Posterior vena cava (tissue), 2 donors: ENCODE measurements at places on chromosomes 3 and 15. TPM values are rescaled to one million over a fixed set of nuclear protein-coding genes. Genes with fewer than 3 reads are reported as not detected.

GRCh38 chr3:99829844-99830243, 12.2 kb downstream of the CMSS1 start:
- no peak for DNase-seq

DNA sequence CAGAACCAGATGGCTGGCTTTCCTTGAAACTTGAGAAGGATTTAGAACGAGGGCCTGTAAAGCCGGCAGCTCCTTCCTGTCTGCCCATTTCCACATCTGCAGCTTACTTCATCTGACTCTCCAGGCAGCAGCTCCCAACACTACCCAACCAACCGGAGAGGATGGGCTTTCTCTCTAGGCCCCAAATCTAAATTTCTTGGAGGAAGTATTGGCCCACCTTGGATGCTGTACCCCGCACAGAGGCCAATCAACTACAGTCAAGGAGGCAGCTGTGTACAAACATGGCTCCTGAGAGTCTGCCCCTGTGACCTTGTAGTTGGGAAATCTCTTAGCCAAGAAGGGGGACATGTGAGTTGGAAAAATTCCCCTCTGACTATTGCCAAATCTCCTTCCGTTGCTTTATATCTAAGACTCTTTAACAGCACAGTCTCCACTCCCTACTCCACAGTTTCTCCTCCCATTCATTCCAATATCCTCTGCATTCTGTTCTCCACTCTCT, 8.0 kb upstream of the ACAP2 start:
- DNase-seq, result no peak

GOLGA6D gene
- total RNA-seq, result not detected

DNA sequence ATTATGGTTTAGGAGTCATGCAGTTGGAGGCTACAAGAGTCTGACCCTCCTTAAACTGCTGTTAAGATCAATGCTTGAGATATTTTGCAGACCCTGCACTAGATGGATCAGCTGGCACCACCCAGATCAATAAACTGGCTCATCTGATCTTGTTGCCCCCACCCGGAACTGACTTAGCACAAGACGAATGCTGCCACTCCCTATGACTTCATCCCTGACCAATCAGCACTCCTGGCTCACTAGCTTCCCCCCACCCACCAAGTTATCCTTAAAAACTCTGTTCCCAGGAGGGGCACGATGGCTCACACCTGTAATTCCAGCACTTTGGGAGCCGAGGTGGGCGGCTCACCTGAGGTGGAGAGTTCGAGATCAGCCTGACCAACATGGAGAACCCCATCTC, 594.0 kb downstream of the NTRK3 start:
- no peak for DNase-seq

WDR76 gene
- total RNA-seq, result 6.2 TPM

DNA sequence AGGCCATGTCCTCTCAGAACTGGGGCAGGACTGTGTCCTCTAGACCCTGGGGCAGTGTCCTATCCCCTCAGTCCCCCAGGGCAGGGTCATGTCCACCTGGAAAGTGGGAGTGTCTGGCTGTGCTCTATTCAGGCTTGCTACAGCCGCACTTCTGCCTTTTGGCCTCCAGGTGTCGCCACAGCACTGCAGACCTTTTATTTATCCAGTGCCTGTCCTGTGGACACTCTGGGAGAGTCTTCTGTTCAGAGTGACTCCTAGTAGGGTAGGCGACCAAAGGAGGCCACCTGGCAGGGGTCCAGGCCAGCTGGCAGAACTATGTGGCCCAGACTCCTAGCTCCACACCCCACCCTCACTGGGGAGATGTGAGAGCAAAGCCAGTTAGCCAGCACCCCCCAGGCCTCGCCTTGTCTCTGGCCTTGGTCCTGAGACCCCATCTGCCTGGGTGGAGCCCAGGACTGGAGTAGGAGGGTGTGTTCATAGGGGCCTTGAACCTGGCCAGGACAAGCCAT, 3.9 kb downstream of the TMIE start:
- DNase-seq, result peak; percentile 90

GRCh38 chr15:90987561-90988141, 6.7 kb downstream of the PRC1 start:
- DNase-seq, result no peak

DNA sequence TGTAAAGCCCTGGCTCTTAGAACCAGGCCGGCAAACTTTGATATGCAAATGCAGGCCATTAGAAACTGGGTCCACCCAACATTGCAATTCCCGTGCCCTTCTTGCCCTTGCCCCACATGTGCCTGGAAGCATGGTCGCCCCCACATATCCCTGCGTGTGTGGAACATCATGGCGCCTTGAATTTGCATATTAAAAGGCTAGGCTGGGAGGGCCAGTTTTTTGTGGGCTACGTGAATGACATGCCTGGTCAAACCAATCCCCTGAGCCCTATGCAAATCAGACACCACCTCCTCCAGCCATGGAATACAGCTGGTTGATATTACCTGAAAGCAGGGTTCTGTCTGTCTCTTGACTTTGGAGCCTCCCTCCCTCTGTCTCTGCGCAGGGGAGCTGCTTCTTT, 58.7 kb upstream of the ARHGEF26 start:
- no peak for DNase-seq

SHC4 gene
- 6.2 TPM for total RNA-seq

GRCh38 chr3:140455521-140456214, 222.2 kb upstream of the TRIM42 start:
- DNase-seq, result no peak

GRCh38 chr3:79845546-79845945, 77.7 kb upstream of the ROBO1 start:
- no peak for DNase-seq

- DNase-seq, result no peak
Observed at GRCh38 chr3:111541391-111541790, 606 bp upstream of the CD96 start.

DNA sequence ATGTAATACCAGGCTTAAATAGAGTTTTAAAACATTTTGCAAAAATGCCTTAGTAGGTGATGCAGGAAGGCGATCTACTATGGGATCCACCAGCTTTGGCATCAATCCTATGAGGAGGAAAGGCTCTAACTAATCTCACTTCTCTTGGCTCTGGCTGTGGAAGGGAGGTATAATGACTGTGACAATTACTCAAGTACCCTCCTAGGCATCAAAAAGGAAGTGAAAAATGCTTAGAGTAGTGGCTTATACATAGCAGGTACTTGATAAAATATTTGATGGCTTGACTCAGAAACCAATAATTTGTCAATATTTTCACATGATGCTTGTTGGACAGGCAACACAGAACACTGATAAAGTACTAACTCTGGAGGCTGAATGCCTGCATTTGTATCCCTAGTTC, 34.1 kb upstream of the SERPINI2 start:
- DNase-seq, result no peak

ARPIN gene
- total RNA-seq, result 24.7 TPM

- no peak for DNase-seq
Observed at GRCh38 chr3:191919491-191920026, 458.6 kb downstream of the PYDC2 start.

GRCh38 chr3:47791193-47791855, 9.6 kb upstream of the SMARCC1 start:
- DNase-seq, result peak; percentile 44

GRCh38 chr15:26294059-26294689, 431.0 kb upstream of the ATP10A start:
- no peak for DNase-seq

DNA sequence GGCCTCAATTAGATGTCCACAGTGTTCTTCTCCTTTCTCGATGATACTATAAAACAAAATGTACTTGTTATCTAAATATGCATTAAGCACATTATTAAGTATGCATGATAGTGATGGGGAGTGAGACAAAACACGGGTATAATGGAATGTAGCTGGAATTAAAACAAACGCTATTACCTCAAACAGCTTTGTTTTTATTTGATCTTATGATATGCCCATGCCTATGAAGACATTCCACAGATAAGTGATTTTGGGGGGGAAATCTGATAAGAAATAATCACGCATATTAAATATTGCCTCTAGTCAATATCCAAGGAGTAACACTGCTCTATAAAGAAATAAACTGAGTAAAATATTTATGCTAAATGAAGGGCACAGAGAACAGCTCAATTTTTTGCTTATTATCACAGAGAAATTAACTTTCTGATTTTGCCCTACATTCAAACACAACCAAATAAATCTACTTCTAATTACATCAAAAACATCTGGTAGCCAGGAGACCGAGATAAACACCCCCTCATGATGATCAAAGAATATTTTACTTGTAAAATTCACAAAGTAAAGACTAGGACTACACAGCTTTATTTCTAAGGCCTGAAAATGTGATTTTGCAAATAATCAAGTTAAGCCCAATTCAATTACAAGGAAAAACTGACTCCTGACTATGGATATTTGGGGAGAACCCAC, 1.9 kb downstream of the COX17 start:
- no peak for DNase-seq

DNA sequence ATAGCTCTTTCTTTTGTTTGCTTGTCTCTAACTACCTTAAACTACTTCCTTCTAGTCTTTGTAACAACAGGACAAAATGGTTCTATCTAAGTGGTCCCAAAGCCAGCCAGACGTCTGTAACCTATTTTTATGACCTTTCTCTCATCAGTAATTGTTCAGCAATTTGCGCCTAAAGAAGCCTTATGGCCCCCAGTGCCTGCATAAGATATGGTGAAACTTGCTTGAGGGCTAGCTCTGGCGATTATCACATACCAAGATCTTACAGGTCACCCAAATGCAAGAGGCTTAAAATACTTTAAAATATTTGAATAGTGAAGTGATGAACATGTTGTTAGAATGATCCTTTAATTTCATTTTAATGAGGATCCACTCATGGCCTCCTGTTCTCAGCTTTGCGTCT, 369.4 kb downstream of the SOX2 start:
- DNase-seq, result no peak

DNA sequence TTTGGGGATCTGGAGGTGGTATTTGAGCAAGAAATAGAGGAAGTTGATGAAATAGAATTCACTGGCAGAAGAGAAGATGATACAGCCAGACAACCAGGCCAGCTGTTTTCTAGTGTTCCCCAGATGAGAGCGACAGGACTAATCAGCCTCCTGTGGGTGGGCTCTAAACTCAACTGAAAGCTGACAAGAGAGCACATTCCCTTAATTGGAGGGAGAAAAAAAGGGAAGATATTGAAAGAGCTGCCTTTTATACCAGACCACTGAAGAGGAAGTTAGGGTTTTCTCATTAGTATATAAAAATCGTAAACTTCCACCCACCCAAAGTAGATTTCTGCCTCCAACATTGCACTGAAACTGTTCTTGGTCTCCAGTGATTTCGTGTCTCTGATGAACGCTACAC, 6.5 kb upstream of the TM4SF19 start:
- no peak for DNase-seq

DNA sequence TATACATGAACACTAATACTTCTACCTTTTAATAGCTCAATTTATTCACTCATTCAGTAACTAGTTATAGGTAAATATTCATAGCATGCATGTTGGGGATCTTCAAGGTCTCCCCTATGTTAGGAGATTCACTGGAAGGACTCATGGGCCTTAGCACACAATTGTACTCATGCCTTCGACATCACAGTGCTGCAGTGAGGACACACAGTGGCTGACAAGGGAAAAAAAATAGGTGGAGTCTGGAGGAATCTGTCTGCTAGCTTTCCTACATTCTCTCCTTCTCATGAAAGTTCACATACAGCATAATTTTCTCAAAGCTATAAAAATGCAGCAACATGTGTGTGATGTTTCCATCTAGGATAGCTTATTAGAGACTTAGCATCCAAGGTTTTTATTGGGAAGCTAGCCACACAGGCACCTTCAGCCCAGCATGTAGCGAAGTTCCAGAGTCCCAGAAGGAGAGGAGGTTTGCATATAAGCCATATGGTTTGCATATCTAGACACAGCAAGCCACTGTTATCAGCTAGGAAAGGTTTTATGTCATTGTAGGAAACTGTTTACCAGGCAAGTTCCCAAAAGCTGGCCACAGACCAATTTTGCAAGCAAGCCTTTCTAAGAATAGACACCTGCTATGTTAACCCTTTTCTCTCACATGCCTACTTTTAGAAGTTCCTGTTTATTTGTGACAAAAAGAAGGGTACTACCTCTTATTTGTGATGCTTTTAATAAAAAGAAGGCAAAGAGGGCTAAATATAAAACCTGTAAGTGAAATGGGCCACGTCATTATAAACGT, 46.4 kb downstream of the MORC1 start:
- no peak for DNase-seq

GREM1 gene
- 283 TPM for total RNA-seq

- DNase-seq, result no peak
Observed at GRCh38 chr3:97942801-97943546, 29.3 kb downstream of the RIOX2 start.

TIGIT gene
- 0.48 TPM for total RNA-seq

- no peak for DNase-seq
Observed at GRCh38 chr3:71421820-71422566, 161.5 kb downstream of the FOXP1 start.

P2RY13 gene
- total RNA-seq, result 2.7 TPM

CPN2 gene
- 0.14 TPM for total RNA-seq

DNA sequence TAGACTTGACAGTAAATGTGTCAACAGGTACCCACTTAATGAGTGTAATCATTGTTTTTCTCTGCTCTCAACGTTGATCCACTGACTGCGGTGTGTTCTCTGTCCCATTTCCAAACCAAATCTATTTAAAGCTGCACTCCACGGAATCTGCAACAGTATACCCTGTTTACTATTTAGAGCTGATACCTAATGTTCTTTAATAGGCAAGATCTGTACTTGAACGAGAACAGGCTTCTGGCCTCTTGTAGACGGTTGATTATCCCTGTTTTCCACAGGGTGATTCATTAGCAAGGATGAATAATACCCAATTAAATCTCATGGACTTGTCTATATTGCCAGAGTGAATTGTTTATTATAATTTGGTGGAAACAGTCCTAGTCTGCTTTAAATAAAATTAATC, 189.9 kb downstream of the LPP start:
- no peak for DNase-seq

LDHAL6B gene
- total RNA-seq, result not detected

DNA sequence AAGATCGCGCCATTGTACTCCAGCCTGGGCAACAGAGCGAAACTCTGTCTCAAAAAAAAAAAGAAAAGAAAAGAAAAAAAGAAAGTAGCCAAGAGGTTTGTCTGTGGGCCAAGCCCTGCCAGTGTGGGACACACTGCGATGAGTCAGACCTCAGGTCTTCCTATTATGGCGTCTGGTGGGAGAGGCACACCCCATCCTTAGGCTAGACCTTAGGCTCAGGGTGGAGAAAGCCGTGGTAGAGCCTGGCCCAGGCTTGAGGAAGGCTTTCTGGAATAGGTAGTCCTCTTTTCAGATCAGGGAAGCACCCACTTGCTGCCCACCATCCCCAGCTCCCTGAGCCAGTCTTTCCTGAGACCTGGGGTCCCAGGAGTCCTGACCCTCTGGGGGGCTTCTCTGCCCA, 6.0 kb downstream of the HEMK1 start:
- no peak for DNase-seq

- peak; percentile 35 for DNase-seq
Observed at GRCh38 chr3:58205981-58206380, 4.8 kb downstream of the DNASE1L3 start.

GRCh38 chr3:49456466-49456865, 13.6 kb upstream of the DAG1 start:
- DNase-seq, result no peak

DNA sequence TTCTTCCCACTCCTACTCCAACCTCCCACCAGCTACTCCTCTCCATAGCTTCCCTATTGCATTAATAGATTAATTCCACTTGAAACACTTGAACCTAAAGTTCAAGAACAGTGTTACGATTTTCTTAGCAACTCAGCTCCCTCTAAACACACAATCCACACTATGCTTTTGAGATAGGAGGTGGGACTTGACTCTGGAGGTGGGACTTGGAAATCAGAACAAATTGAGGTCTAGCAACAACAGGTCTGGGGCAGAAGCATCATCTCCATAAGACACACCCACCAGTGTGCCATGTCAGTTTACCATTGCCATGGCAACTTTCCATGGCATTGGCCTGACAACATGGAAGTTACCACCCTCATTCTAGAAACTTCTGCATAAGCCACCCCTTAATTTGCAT, 336.5 kb upstream of the ALCAM start:
- DNase-seq, result no peak
